Activated effector memory CD4-positive, alpha-beta T cell treated with anti-CD3 and anti-CD28 coated beads, Interleukin-2, amount 50 U/mL, for 16 hours (primary cell): ENCODE measurements at places on chromosomes 7 and 10.

DNA sequence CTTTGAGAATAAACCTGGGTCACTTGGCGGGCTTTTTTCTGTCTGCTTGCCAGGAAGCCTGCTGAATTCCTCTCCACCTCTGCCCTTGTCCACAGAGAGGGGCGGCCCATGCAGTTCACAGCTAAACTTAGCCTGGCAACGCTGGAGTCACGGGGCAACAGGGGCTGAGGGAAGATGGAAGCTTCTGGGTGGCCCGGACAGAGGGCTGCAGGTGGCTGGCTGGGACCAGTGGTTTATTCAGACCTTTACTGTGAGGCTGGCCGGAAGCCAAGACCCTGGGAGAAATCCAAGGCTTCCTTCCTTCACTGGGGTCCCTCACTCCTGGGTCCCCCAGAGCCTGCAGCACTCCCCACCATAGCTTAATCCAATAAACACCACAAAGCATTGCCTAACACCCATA, 17.0 kb downstream of the ITPRIP start:
- DNase-seq = peak; percentile 54

DNA sequence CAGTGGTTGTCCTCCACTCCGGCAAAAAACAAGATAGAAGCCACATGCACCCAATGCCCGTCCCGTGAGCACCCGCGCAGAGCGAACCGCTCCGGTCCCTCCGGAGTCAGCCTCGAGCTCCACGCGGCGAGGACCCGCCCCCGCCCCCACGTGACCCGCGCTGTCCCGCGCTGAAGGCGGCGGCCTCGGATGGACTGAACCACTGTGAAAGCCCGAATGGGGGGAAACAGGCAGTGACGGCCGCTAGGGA, 766 bp upstream of the EIF3B start:
- DNase-seq = peak; percentile 97

DNA sequence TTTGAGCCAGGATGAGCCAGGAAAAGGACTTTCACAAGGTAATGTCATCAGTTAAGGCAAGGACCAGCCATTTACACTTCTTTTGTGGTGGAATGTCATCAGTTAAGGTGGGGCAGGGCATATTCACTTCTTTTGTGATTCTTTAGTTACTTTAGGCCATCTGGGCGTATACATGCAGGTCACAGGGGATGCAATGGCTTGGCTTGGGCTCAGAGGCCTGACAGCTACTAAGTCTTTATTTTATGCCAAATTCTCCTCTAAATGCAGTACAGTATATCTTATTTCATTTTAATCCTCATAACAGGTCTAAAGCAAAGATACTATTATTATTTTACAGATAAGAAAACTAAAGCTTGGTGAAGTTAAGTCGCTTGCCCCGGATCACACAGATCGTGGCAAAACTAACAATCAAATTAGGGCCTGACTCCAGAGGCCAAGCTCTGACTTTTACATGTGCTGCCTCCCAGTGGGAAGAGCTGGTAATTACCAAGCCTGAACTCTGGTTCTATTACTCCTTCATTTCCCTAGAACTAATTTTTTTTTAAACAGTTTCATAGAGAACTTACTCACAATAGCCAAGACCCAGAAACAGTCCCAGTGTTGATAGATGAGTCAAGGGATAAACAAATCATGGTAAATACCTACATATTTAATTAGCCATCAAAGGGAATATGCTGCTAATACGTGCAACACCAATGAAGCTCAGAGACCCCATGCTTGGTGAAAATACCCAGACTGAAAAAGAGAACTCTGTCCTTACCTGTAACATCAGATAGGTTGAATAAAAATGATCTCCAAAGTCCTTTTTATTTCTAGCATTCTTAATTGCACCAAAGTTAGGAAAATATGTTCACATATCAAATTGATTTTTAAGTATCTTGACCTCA, 35.4 kb downstream of the C7orf25 start:
- DNase-seq = peak; percentile 79

DNA sequence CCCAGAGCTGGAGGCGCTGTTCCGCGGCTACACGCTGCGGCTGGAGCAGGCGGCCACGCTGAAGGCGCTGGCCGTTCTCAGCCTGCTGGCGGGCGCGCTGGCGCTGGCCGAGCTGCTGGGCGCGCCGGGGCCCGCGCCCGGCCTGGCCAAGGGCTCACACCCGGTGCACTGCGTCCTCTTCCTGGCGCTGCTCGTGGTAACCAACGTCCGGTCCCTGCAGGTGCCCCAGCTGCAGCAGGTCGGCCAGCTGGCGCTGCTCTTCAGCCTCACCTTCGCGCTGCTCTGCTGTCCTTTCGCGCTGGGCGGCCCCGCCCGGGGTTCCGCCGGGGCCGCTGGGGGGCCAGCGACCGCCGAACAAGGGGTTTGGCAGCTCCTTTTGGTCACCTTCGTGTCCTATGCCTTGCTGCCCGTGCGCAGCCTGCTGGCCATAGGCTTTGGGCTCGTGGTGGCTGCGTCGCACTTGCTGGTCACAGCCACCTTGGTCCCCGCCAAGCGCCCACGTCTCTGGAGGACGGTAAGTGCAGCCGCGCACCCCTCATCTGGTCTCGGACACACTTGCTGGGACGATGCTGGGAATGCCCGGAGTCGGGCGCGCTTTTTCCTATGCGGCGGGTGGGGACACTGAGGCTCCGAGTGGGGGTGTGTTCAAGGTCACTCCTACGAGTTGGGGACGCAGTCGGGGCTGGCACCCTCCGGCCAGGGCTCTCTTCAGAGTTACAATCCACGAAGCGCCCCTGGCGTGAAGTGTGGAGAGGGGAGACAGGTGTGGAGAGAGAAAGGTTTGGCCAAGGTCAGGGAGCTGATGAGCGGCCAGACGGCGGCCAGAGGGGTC, 717 bp downstream of the ADCY1 start:
- peak; percentile 16 for DNase-seq

- peak; percentile 73 for DNase-seq
These were observed 22.0 kb downstream of the KLF6 start for GRCh38 chr10:3763035-3763456.

DNA sequence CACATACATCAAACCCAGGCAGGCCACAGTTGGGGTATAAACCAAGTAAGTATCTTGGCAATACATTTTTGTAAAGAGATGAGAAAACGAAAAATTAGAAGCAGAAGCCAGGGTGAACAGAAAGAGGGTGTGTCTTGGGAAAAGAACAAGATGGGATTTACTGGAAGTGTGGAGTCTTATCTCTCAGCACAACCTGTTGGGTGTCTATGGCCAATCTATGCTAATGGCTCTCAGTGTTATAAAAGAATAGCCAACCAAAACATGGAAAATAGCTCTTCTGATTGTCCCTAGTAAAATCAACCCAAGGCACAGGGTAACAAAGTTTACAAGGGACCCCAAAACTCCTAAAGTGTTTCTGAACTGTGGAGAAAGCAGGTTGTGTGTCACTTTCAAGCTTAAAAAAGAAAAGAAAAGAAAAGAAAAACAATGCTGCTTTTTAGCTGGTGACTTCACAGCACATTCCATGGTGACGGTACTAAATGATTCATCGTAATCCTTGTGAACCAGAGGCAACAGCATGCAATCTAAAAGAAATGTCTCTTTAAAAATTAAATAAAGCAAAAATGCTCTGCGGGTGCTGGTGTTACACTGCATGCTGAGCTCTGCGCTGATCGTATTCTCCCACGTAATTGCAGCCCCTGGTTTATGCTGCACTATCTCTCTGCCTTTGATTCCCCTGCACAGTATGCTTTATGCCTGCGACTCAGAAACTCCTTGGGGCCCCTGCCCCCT, 100.8 kb downstream of the C10orf90 start:
- DNase-seq = no peak

DNA sequence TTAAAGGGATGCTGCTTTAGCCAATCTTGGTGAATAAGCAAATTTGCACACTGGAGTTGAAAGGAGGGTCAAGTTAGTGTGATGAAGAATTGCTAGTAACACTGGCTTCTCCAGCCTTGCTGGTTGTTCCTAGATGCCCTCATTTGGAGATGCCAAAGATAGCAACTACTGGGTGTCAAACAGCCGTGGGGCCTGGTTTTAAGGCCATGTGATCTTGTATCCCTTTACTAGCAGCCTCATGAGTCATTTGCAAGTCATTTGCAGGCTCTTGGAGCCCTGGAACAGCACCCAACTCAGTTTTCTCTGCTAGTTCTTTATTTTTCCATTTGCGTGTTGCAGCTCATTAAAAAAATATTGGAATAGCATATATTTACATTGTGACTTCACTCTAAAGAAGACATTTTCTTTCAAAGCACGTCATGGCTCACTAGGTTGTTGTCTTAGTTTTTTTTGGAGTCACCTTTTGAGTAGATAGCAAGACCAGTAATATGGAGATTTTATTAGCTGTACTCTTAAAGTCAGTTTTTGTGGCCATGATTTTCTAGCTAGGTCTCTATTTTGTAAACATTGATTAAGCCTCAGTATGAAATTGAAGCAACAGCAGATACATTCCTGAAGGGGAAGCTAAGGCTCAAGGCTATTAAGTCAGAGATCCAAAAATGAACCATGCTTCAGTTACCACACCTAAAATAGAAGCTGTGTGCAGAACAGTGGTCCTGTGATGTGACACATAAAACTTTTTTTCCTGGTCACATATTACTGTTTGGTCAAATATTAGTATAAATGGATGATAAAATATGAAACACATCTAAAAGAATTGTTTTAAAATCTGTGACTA, 1.3 kb downstream of the LSMEM1 start:
- no peak for DNase-seq
